ENCODE measurements at places on chromosomes 3 and 15.

- DNase-seq, result no peak
Measured at GRCh38 chr3:107404727-107405469, 27.7 kb downstream of the CCDC54 start.

DNA sequence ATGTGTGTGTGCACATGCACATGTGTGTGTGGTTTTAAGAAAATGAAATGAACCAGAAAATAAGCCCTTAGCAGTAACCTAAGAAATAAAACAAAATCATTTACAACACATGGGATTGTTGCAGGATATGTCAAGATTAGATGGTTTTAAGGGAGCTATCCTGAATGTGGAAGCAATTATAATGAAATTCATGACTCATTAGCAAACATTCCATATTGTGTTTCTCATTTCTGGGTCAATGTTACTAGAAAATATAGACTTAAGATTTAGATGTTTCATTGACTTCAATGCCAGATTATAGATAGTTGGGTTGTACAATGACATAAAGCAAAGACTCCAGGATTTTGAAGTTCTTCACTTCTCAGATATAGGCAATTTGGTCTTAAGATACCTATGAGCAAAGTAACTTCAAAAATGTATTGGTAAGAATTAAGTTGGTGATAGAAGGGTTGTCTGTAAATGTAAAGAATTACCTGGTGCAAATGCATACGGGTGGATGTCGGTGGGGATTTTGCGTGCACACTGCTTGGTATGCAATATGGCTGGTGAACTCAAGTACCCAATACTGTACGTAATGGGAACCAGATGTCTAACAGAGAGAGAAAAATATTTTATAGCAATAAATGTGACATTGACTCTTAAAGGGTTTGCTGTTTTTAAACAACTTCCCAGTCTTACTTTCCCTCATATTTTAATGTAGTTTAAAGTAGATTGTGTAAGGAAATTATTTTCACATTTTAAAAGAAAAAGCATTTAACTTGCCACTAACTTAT is 53.9 kb upstream of the NR2F2 start:
- DNase-seq, result no peak

GRCh38 chr3:170804078-170804477 is 65.9 kb downstream of the RPL22L1 start:
- DNase-seq, result no peak

GRCh38 chr3:188700501-188700900 is 471.3 kb upstream of the TPRG1 start:
- no peak for DNase-seq

GRCh38 chr3:124431331-124431994 is 298.8 kb upstream of the UMPS start:
- DNase-seq, result no peak

GRCh38 chr3:2714834-2715233 is 395.3 kb downstream of the IL5RA start:
- no peak for DNase-seq

DNA sequence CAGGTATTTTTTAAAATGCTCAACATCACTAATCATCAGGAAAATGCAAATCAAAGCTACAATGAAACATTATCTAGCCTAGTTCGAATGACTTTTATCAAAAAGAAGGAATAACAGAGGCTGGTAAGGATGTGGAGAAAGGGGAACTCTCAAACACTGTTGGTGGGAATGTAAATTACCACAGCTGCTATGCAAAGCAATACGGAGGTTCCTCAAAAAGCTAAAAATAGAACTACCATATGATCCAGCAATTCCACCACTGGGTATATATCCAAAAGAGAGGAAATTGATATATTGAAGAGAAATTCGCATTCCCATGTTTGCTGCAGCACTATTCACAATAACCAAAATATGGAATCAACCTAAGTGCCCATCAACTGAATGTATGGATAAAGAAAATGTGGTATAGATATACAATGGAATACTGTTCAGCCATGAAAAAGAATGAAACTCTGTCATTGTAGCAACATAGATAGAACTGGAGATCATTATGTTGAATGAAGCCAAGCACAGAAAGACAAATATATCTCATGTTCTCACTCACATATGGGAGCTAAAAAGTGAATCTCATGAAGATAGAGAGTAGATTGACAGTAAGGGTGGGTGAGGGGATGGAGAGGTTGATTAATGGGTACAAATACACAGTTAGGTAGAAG is 19.7 kb upstream of the CLN6 start:
- DNase-seq, result no peak

DNA sequence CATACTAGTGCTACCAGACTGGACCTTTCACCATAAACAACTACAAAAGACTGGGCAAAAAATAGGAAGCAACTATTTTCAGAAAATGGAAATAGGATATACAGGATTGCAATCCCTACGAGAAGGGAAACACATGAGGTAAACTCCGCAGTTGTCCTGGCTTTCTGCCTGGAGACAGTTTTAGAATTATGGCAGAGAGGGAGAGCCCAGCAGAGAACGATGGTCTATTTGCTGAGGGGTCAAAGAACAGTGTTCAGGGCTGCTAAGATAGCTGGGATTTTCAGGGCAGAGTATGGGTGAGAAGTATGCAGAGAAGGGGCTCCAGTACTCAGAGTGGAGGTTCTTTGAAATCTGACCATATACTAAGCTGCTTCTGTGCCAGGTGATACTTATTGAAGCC is 163.4 kb downstream of the CHDH start:
- DNase-seq, result no peak

DNA sequence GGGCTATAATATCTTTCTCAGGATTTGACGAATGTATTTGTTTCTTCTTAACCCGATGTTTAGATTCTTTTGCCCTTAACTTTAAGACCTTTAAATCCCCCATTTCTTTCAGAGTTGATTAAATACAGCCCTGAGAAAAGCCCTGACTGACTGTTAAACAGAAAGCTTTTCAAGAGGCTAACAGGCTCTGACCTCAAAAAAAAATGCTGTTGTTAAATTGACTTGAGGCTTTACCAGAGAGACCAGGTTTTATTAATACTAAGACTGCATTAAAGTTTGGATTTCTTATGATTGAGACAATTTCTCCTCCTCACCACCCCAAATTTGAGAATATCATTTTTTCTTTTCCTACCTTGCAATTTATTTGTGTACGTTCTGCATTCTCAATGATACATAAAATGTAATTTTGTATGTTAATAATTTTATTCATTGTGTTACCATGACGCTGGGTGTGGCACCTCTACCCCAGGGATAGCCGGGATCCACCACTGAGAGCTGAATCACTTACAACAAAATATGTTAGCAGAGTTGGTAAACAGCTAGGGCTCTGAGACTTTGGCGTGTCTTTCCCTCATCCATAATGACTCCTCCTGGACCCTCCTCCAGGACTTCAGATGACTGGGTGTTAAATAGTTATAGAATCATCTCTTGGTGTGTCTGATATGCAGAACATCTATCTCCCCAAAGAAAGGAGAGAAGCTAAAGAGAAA is 753.5 kb downstream of the NAALADL2 start:
- no peak for DNase-seq

DNA sequence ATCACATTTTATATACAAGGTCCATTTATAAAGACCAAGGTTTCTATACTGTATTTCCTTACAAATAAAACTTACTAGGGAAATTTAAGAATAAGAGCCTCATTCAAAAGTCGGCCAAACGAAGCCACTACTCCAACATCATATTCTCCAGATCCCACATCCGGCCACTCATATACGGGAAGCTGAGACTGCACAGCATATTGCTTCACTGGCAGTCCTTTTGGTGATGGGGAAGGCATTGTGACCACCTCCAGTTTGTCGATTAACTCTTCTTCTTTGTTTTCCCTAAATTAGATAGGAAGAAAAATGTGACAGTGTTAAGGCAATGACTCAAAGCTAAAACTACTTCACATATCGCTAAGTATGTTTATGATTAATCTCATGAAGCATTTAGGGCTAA is 2.7 kb downstream of the MTFMT start:
- no peak for DNase-seq

GRCh38 chr3:110261141-110261540 is 810.5 kb upstream of the NECTIN3 start:
- DNase-seq, result no peak

DNA sequence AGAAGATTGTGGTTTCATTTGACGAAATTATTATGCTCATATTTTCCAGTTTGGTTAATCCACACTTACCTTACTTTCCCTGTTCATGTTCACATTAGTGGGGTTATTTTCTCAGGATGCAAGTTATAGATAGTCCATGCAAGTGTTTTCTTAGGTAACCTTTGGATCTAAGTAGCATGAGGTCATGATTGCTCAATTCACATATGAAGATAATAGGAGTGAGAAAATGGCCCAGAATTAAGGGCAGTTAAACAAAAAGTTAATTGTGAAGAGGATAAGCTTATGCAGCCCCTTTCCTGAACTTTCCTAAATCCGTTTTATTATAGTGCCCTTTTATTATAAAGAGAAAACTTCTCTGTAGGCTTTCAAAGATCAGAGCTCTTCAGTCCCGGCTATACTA is 83.4 kb downstream of the CD200R1L start:
- DNase-seq, result no peak

- no peak for DNase-seq
Measured at GRCh38 chr15:46709460-46710083, 1007.7 kb upstream of the SEMA6D start.

DNA sequence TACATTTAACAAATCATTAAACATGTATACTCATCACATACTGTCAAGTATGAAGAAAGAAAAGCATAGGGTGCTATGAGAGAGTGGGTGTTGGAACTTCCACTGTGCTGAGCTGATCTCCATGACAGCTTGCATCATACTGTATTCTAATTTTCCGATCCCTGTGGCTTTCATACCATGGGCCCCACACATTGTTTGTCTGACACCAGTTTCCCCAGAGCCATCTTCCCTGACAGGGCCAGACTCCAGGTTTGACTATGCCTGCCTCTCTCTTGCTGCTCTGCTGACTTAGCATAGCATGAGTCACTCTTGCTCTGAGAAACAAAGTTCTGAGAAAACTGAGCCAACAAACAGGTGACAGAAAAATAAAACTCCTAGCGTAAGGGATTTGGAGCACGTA is 37.0 kb upstream of the CASR start:
- DNase-seq, result no peak

DNA sequence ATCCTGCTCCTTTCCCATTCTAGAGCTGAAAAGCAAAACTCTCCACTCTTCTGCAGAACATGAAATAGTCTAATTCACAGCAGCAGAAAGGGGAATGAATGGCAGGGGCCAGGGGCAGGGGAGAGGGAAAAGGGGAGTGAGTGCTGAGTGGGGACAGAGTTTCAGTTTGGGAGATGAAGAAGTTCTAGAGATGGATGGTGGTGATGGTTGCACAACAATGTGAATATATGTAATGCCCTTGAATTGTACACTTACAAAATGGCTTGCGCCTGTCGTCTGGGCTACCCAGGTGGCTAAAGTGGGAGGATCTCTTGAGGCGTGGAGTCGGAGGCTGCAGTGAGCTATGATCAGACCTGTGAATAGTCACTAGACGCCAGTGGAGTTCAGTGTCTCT is 78.5 kb upstream of the MEF2A start:
- no peak for DNase-seq

DNA sequence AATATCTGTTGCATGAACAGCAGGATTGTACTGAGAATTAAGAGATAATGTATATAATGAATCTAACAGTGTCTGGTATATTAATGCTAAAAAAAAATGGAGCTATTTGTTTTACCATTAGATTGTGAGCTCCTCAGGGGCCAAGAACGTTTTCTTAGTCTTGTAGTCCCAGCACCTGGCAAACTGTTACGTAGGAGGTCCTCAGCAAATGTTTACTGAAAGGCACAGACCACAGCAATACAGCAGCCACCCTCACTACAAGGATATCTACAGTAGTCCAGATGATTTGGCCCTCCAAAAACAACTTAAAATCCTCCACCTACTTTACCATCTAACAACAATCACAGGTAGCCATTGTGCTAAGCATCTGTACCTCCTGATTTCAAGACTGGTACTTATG is 59.7 kb downstream of the MSL2 start:
- no peak for DNase-seq
